ENCODE measurements at places on chromosomes 4 and X. TPM values are rescaled to one million over a fixed set of nuclear protein-coding genes. Genes with fewer than 3 reads are reported as not detected.

The SCOC gene
- total RNA-seq, result 63.8 TPM

GRCh38 chr4:30863021-30863420 is 142.9 kb downstream of the PCDH7 start:
- no peak overlapping the region for H3K4me3 ChIP-seq
- no peak overlapping the region for H3K27ac ChIP-seq
- DNase-seq, result no peak
- H3K27me3 ChIP-seq, result no peaks in the 10 kb centered on the region
- H3K4me1 ChIP-seq, result peaks cover 59% of the 10 kb centered on the region

The PAGE2 gene
- total RNA-seq, result not detected

DNA sequence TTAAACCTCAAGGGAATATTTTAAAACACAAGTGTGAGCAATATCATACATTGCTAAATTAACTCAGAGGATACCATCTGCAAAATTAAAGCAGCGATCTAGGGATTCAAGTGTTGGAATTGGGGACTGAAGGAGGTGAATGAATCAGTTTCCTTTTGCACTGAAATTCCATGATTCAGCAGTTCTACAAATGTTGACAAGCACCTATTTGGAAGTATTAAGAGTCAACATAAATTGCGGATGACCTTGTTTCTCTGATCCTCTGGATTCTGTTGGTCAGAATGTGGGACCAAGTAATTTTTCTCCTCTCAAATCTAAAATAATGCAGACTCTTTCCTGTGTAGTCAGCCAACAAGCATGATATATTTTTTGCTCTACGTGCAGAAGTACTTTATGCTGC is 78.8 kb downstream of the LDB2 start:
- DNase-seq, result no peak
- no peak overlapping the region for H3K27ac ChIP-seq
- no peaks in the 10 kb centered on the region for H3K36me3 ChIP-seq
- H3K27me3 ChIP-seq, result no peaks in the 10 kb centered on the region

DNA sequence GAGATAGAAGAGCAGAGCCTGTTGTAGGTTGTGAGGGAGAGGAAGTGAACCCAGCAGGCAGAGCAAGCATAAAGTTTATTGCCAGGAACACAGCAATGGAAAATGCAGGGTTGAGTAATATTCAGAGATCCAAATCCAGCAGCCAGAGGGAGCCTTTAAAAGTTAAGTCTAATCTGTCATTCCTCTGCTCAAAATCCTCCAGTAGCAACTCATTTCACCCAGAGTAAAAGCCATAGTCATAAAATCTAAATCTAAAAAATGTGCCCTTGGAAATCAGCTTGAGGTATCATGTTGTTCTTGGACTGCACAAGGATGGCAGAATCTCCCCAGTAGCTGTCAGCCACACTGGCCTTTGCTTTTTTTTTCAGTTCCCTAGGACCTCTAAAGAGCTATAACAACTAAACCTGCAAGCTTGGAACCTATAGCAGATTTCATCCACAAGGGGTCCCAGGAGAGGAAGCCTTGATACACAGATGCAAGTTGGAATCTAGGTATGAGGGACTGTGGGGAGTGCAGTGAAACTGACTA is 62.9 kb upstream of the FRAS1 start:
- H3K4me1 ChIP-seq, result peaks cover 12% of the 10 kb centered on the region
- peaks cover 7% of the 10 kb centered on the region for H3K27me3 ChIP-seq
- DNase-seq, result no peak
- no peak overlapping the region for H3K27ac ChIP-seq

The COX7B2 gene
- not detected for total RNA-seq

- H3K27ac ChIP-seq, result no peak overlapping the region
- no peaks in the 10 kb centered on the region for H3K36me3 ChIP-seq
- DNase-seq, result no peak
- no peak overlapping the region for H3K4me3 ChIP-seq
- no peaks in the 10 kb centered on the region for H3K4me1 ChIP-seq
- H3K27me3 ChIP-seq, result peaks cover 6% of the 10 kb centered on the region
Measured at GRCh38 chr4:89258506-89258905, 49.1 kb downstream of the GPRIN3 start.

Measured in chondrocyte (in vitro differentiated cells).